Pancreas (tissue), 10 donors: ENCODE measurements at places on chromosomes 6 and 20.

DNA sequence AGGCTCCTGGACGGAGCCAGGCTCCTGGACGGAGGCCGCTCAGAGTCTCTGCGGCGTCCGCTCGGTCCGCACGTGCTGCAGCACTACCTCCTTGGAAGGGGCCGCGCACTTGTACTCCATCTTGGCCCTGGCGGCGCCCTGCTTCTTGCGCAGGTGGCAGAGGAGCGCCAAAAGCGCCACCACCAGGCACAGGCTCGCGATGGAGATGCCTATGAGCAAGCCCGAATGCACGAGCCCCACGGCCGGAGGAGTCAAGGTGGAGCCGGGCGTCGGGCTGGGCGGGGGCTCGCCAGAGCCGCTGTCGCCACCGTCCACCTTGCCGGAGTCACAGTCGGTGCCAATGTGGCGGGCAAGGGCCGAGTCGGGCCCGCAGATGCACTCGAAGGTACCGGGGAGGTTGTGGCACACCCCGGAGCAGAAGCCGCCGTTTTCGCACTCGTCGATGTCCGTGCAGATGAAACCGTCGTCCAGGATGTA, 1.7 kb downstream of the THBD start:
- DNase-seq, result no peak

DNA sequence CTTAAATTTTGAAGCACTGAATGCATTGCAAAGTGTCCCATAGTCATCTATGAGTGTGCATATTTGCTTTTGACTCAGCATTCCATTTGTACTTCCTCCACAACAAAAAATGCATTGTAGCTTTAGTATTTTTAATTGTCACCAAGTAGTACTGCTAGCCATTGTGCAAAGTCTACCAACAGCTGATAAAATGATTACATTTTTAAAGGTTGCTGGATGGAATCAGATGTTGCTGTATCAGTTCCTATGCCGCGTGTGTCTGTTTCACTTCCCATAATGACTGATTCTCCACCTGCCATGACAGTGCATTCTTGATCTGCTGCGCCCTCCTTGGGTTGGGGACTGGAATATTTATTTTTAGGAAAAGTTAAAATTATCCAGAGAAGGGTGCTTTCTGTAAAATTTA, 41.2 kb downstream of the SLX4IP start:
- no peak for DNase-seq

GRCh38 chr6:95439741-95440140, 137.6 kb upstream of the MANEA start:
- DNase-seq, result no peak

- DNase-seq, result peak; percentile 55
Observed at GRCh38 chr6:27873021-27873940, 38.9 kb downstream of the OR2B2 start.

DNA sequence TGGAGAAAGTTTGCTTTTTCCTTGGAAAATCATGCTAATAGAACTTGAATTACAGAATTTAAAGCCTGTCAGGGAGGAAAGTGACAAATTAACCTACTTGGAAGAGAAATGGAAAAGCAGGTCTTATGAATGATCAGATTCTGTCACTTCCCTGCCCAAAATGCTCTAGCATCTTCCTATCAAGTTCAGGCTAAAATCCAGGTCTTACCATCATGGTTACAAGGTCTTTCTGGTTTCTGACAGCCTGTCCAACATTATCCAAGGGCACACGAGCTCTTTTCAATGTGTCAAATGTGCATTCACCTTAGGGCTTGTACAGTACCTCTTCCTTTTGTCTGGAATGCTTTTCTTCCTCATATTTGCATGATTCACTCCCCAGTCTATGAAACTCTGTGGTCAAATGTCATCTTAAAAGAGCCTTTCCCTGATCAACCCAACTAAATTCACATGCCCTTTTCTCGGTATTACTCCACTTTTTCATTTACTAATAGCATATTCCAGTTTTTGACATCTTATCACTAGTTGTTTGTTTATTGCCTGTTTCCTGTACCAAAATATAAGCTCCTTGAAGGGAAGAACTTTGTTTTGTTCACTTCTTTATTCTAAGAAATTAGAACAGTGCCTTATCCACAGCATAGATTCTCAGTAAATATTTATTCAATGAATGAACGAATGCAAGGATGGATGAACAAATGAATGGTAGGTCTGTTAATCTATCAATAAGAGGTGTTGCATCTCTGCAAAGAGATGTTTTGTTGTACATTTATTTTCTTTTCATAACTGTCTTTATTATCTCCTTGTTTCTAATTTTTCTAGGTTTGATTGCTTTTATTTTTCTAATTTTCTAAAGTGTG, 139.5 kb downstream of the BCAS1 start:
- DNase-seq, result no peak

DNA sequence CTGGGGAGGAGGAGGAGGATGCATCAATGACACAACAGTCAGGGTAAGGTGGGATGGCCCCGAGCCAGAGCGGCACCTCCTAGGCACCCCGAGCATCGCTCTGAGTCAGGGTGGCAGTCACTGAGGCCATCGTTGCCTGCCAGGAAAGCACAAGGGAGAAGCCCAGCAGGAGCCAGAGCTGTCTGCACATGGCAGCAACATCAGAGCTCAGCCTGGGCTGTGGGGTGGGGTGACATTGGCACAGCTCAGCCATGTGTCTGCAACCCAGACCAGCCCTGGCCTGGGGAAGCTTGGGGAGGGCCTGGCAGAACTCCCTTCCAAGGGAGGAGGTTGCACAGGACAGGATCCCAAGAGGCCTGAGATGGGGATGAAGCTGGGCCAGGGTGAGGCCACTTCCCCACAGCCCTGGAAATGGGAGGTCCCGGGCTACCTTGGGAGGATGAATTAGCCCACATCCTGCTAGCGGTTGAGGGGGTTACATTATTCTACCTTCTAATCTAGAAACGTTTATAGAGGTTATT, 255.6 kb downstream of the MAFB start:
- DNase-seq, result no peak

DNA sequence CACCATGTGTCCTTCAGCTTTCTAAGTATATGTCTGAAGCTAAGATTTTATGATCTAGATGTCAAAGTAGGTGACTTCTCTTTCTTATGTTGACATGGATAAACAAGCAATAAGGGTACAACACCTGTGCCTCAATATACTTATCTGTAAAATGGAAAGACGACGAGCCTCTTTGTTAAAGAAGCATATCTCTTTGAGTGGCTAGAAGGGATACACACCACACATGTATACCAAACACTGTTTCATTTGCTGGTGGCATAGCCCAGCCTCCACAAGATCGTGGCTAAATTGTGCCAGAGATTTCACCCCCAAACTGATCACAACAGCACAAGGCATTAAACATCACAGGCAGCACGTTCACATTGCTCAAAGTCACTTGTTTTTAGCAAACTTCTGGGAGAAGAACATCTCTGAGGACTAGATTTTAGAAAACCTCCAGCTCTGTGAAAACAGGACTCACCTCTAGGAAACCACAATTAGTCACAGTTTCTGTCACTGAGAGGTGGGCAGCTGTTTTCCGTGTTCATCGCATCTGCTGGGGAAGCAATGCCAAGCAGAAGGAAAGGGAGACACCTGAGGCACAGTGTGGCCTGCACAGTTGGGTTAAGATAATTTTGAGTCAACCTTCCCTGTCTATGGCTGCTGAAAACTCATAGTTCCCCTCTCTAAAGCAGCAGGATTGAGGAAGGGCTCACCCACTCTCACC, 263.0 kb upstream of the PLCB4 start:
- no peak for DNase-seq

DNA sequence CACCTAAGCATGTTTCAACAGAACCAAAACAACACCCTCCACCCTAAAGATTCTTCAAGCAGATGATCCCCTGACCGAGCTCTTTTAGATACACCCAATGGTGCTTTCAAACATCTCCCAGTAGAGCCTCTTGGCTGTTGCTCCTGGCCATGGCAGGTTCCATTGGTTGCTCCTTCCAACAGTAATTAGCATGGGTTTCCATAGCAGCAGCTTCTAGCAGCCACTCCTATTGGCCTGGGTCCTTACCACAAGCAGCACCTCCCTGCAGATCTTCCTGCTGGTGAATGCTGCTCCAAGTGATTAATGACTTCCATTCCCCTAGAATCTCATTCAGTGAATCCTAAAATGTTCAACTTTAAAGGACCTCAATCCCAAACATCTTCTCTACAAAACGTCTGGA, 13.9 kb downstream of the CCN2 start:
- DNase-seq, result no peak

DNA sequence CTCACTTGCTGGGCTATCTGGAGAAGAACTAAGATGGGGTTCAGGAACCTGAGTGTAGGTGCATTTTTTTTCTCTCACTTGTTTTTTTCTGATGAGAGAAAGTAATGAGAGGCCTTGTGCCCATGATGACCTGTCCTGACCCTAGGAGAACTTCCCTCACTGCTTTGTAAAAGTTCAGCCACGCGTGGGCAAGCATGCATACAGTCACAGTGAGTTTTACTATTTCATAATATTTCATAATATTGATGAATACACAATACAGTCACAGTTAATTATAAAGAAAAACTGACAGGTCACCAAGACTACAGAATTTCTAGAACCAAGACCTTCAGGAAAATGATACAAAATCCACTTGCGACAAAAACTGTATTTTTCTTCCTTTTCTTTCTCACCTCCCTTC, 111.8 kb downstream of the MAP7 start:
- no peak for DNase-seq

DNA sequence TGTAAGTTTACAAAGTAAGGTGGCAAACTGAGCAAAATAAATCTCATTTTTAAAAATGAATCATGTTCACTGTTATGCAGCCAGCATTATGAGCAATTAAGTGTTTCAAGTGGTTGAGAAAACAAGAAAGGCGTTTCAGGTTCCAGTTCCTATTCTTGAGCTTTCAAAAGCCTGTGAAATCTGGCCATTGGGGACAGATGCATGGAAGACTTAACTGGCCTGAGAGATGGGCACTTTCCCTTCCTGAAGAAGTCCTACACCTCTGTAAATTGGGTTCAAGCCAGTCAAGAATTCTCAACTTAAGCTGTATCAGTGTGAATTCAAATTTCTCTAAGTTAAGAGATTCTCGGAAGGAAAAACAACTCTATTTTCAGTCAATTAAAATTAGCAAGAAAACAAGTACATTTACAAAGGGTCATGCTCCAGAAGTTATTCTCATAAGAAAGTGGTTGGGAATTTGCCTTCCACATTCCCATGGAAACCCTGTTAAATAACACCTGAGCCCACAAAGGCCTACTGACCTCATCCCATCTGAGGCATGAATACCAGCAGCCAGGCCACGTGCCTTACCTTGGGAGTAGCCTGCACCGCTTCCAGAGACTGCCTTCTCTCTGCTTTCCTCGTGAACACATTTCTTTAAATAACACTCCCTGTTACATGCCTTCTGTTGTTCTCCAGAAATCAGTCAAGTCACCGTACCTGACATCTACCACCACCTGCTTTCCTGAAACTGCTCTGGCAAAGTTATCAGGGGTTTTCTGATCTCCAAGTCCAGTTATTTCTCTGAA, 19.4 kb downstream of the MAP3K5 start:
- DNase-seq, result peak; percentile 87

- DNase-seq, result no peak
Observed at GRCh38 chr6:158737710-158738615, 81.2 kb downstream of the EZR start.

DNA sequence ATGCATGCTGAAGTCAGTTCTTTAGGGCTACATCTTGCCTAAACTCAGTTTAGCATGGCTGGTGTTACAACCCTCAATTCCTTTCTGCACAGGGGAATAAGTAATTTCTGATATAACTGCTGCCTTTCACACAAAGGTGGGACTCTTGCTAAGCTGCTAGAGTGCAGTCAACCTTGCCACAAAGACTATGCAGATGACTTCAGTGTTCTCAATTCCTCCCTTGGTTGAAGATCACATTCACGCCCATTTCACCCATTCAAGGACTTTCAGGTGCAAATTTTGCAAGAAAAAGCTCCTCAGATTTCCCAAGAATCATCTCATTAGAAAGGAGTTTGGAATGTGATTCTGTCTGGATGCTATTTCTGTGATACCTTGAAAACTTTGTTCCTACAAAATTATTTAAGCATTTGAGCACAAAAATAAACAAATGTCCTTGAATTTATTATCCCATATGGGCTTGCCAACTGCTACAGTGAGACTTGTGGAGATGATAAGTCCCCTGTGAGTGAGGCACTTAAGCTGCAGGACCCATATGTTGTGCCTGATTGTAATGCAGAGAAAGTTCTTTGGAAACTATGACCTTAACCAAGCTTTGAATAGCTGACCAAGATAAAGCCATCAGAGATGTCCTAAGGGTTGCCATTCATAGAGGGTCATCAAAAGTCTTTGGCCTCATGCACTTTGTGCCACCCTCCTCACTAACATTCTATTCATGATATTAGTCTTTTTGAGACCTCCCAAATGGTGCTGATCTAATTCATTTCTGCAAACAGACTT, 111.8 kb downstream of the PLCB4 start:
- no peak for DNase-seq

- no peak for DNase-seq
Observed at GRCh38 chr6:169913096-169913638, 161.7 kb downstream of the ERMARD start.

GRCh38 chr6:52545406-52546119, 31.3 kb downstream of the TRAM2 start:
- DNase-seq, result no peak

- peak; percentile 62 for DNase-seq
Observed at GRCh38 chr6:73566954-73567591, 46.2 kb upstream of the EEF1A1 start.

DNA sequence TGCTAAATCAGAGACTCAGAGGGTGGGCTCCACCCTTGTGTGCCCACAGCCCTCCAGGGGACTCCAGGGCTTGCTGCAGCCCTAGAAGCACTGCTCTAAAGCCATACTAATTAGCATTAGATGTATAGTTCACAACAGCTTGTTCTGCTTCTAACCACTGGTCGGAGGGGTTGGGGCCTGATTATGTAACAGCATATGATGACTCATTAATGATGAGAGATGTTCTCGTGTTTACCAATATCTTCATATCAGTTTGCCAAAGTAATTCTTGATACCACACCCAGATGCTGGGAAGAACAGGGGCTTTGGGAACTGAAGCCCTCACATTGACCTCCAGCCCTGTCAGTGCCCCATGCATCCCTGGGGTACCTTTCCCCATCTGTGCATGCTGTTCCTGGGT, 104.1 kb upstream of the FOXA2 start:
- no peak for DNase-seq

DNA sequence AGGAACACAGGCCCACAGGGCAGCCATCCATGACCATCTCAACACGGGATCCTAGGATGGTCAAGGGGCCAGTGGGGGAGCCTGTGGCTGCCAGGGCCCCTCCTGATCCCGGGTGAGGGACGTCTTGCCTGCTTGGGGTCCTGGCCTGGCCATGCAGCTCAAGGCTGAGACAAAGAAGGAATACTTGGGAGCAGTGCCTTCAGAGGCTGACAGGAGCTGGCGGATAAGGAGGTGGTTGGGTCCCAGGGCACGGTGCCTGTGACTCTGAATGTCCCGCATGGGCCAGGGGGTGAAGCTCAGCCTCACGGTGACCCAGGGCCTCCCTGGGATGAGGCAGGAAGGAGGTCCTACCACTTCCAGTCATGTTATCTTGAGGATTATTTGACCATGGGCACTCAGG, 95.2 kb downstream of the SMOC2 start:
- no peak for DNase-seq
